ENCODE measurements at places on chromosomes 4 and X. TPM values are rescaled to one million over a fixed set of nuclear protein-coding genes. Genes with fewer than 3 reads are reported as not detected.
A peak's percentile ranks its signal among the peaks of the same experiment; 100 is the strongest.

UGT2A1 gene
- not detected for total RNA-seq

GRCh38 chr4:151195801-151196200 lies 81.2 kb upstream of the PRSS48 start:
- peak overlapping the region; percentile 59 for H3K27ac ChIP-seq
- peaks cover 18% of the 10 kb centered on the region for H3K4me1 ChIP-seq
- H3K27me3 ChIP-seq: no peaks in the 10 kb centered on the region
- no peak for DNase-seq
- H3K4me3 ChIP-seq: no peak overlapping the region

DNA sequence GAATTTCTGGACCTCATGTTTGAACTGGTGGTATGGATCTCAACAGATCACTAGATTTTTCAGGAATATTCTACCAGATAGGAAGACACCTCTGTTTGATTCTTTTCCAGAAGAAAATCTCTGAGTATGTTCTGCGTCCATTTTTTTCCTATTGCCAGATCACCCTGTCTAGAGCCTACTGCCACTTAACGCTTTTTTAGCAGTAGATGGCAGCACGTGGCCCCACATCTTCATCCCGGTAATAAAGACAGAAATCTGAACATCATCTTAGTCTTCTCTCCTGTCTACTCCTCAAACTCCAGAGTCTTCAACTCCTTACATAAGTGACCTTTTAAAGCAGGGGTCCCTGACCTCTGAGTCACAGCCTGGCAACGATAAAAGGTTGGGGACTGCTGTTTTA lies 184.7 kb downstream of the TMA16 start:
- no peaks in the 10 kb centered on the region for H3K36me3 ChIP-seq
- H3K27me3 ChIP-seq: no peaks in the 10 kb centered on the region
- no peak overlapping the region for H3K4me3 ChIP-seq

DNA sequence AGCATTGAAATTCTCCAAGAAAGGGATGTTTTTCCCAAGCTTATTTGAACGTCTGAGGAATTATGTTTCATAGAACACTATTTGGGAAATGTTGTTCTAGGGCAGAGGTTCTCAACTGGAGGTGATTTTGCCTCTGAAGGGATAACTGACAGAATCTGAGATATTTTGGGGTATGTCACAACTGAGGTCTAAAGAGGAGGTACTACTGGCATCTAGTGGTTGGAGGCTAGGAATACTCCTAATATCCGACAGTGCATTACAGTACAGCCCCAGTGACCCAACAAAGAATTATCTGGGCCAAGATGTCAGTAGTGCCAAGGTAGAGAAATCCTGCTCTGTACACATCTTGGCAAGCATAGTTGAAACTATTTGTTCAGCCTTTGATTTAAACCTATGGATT lies 6.4 kb downstream of the HSPA4L start:
- no peak overlapping the region for H3K4me3 ChIP-seq
- no peak for DNase-seq
- H3K27ac ChIP-seq: no peak overlapping the region
- H3K4me1 ChIP-seq: no peaks in the 10 kb centered on the region
- no peaks in the 10 kb centered on the region for H3K27me3 ChIP-seq

- H3K4me1 ChIP-seq: no peaks in the 10 kb centered on the region
- H3K36me3 ChIP-seq: no peaks in the 10 kb centered on the region
- H3K27me3 ChIP-seq: no peaks in the 10 kb centered on the region
- DNase-seq: no peak
- no peak overlapping the region for H3K4me3 ChIP-seq
Measured at GRCh38 chr4:93263166-93263565, 565.4 kb upstream of the ATOH1 start.

DNA sequence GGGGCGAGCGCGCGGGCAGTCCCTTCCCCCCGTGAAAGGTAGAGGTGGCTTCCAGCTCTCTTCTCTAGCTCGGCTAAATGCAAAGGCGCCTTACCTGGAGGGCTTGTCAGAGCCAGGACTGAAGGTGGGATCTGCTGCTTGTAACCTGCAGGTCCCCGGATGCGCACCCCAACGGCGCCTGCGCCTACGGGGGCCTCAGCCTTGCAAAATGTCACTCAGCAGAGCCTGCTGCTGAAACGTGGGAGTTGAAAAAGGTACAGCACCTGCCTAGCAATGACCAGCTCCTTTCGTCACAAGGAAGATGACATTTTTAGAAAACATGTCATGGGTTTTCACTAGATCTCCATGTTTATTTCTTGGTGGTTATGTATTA lies 583 bp downstream of the ABHD18 start:
- peaks cover 2% of the 10 kb centered on the region for H3K4me1 ChIP-seq
- H3K4me3 ChIP-seq: peak overlapping the region; percentile 76
- no peaks in the 10 kb centered on the region for H3K36me3 ChIP-seq
- no peak for DNase-seq
- no peaks in the 10 kb centered on the region for H3K27me3 ChIP-seq

GRCh38 chr4:184563621-184564020 lies 85.6 kb downstream of the CASP3 start:
- no peak overlapping the region for H3K27ac ChIP-seq
- DNase-seq: no peak

All from lung (tissue), 17 donors.